Non-pigmented ciliary epithelial cell (primary cell): ENCODE measurements at places on chromosomes 7 and 10.
A peak's percentile ranks its signal among the peaks of the same experiment; 100 is the strongest.

DNA sequence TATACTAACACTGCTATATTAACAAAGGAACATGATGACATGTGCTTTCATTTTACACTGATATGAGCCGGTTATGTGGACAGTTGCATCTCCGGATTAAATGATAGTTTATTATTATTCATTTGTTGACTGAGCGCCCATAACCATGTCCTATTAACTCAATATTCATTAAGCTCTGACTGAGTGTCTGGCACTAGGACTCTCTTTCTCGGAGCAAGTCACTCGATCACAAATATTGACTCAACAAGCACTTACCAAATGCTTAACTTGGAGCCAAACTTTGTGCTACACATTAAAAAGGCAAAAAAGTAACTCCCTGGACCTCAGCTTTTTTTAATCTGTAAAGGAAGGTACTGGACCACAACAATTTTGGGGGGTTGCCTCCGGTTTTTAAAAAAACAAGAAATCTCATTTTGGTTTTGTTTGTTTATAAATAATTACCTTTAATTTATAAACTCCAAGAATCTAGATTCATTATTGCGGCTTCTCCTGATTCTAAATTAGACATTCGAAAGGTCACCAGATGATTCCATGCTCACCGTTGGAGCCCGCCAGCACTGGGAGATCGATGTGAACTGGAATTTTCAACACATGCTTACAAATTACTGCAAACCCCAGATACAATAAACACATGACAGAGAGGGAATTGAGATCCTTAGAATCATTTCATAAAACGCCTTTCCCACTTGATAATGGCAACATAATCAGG, 8.9 kb upstream of the LYZL1 start:
- DNase-seq = no peak

DNA sequence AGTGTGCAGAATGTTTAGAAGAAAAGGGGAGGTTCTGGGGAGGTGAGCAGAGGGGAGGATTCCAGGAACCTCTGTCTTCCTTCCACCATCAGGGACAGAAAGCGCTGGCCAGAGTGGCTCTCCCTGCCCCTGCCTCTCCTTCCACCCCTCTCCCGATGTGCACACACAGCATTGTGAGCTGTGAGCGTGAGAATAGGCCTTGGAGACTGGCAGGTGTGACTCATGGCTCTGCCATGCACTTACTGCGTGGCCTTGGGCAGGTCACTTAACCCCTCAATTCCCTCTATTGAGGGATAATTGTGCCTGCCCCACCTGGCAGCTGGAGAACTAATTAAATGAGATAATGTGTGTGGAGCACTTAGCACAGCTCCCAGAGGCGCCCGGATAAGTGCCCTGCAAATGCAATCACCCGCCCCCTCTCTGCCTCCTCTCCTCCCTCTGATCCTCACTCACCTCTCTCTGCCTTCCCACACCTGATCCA, 115.4 kb downstream of the ZMIZ1 start:
- DNase-seq = no peak

DNA sequence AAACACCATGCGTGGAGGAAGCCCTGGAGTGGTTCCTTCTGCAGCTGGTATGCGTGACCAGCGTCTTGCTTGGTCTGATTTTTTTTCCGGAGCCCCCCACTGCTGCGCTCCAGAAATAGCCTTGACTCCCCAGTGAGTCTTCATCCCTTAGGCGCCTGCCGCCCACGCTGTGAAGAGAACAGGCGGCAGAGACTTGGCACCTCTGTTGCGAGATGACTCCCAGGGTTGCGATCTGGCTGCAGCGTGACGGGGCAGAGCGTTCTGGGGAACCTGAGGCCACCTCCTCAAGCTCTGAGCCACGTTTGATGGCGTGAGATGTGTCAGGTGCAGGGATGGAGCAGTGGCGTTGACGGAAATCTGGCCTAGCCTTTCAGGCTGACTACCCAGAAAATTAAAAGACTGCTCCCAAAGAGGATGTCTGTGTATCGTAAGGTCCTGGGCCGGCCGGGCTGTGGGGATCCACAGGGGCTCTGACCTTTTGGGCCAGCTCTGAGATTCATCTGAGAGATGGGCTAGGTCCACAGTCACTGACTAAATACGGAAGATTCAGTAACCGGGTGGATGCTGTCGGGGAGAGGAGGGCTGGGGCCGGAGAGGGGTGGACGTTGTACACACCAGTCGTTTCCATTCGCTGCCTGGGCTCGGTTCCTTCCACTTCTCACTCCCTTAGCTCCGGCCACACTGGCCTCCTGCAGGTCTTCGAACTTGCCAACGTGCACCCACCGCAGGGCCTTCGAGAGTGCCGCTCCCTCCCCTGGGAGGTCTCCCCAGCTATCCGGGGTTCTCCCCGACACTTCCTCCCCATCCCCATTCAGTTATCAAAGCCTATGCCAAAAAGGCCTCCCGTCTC, 33.8 kb downstream of the PFKFB3 start:
- DNase-seq = no peak

GRCh38 chr7:114930829-114931655, 9.1 kb downstream of the MDFIC start:
- peak; percentile 55 for DNase-seq
